ENCODE measurements at places on chromosomes 7 and 10.

- no peak for DNase-seq
Measured at GRCh38 chr10:51832652-51833383, 133.4 kb upstream of the CSTF2T start.

DNA sequence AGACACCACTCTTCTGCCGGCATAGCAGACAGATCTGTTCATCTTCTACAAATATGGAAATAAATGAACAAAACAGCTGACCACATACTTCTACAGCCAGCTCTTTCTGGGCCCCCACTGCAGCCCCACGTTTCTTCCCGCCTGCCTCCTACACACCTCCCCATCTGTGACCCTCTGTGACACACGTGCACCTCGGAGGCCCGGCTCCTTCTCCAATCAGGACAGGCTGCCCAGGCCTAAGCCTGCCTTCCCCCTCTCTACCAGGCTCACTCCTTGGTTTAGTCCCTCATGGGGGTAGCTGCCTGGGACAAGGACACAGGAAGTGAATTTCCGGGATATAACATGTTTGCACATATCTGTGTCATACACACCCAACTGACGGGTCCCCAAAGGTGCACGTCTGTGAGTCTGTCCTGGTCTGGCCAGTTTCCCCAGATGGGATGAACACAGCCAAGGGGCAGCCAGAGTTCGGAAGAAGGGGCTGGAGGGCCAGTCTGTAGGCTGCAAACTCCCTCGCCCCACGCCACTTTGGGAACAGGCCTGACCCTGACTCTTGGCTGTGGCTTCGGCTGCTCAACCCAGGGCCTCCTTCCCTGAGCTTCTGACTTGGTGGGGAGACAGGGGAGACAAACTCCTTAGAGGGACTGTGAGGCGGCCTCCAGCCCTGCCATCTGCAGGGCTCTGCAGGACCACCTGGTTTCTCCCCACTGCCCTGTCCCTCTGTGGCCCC, 30.3 kb downstream of the PITRM1 start:
- no peak for DNase-seq

- DNase-seq = no peak
Measured at GRCh38 chr7:33764752-33765451, 140.4 kb upstream of the BMPER start.

DNA sequence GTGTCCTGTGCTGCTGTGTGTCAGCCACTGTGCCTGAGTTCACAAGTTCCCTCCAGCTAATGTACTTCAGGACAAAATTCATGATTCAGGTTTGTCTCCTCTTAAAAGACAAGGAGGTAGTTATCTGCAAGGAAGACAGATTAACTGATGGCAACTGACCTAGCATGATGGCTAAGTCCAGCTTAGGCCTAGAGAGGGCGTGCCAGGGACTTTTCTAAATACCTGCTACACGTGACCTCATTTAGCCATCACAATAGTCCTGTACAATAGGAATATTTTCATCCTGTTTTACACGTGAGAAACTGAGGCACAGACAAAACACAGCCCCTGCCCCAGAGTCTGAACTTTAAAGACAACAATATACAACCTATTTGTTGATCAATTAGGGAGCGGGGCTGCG, 275.7 kb downstream of the XPNPEP1 start:
- DNase-seq = no peak

DNA sequence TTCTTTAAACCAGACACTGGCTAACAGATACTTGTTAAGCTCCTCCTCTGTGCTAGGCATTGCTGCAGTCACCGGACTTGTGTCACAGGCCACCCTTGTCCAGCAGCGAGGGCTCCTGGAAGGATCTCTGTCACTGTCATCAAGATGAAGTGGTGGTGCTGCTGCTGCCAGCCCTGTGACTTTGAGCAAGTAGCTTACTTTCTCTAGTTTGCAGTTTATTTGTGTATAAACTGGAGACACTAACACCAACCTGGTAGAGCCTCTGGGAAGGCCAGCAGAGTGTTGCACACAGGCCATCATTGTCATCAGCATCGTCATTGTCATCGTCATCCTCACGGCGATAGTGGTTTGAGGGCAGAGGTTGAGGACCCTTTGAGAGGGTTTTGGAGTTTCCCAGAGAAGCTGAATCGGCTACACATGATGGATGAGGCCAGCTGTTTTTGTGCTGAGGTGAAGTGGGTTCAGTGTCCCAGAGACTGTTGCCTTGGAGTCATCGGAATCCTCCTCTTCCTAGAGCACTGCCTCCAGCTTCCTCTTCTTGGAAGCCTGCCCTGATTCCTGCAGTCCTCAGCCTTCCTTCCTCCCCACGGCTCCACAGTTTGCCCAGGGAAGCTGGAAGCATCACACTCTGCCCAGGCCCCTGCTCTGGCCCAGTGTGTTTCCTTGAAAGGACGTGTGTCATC, 128.4 kb downstream of the GRK5 start:
- no peak for DNase-seq

DNA sequence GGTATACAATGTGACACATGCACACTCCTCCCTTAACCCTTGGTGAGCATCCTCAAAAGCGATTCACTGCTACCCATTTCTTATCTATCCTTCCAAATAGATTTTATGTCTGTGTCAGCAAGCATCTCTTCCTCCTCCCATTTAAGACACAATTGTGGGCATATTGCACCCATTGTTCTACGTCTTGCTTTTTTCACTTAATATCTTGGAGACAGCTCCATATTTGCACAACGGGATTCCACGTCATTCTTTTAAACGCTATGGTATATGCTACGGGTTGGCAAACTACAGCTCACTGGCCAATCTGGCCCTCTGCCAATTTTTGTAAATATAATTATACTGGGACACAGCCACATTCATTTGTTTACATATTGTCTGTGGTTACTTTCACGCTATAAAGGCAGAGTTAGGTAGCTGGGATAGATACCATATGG, 88.6 kb downstream of the RNF216 start:
- no peak for DNase-seq

DNA sequence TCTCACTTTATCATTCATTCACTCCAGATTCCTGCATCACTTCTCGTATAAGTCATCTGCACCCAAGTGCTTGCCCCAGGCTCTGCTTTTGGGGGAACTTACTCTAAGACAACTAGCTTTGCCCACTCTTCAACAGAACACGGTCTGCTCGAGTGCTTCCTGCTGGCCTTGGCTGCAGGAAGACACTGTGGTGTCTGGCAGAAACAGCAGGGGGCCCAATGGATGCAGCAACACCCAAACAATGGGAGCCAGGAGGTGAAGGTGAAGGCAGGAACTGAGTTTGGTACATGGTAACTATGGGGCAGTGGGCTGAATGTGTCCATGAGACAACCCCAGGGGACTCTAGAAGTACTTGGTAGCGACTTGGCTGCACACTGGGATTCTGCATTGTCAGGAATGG, 344.0 kb downstream of the REEP3 start:
- no peak for DNase-seq

GRCh38 chr10:31123946-31124345, 92.3 kb upstream of the ZNF438 start:
- no peak for DNase-seq

DNA sequence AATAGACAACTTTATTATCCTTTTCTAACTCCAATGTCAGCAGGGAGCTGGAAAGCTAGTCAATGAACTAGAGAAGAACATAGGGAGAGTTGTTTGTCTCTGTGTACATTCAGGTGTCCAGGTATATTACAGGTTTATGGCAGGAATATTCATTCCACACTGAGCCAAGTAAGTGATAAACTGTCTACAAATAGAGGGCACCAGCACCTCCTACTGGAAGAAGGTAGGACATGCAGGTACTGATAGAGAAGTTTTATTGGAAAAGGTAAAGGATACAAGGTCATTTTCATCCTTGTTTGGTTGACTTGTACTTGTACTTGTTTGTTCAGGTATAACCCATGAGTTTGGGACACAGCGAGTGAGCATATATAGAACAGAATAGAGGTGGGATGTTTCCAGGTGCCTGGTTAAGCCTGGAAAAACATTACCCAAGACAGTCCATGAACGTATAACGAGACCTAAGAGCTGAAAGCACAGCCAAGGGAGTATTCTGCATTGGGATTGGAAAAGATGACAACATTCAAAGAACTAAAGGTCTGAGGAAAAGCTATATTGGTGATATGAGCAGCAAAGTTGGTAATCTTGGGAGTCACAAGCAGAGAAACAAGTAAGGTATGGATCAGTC, 61.4 kb upstream of the PPP1R3C start:
- no peak for DNase-seq

GRCh38 chr10:75852851-75853484, 421.5 kb downstream of the LRMDA start:
- no peak for DNase-seq

DNA sequence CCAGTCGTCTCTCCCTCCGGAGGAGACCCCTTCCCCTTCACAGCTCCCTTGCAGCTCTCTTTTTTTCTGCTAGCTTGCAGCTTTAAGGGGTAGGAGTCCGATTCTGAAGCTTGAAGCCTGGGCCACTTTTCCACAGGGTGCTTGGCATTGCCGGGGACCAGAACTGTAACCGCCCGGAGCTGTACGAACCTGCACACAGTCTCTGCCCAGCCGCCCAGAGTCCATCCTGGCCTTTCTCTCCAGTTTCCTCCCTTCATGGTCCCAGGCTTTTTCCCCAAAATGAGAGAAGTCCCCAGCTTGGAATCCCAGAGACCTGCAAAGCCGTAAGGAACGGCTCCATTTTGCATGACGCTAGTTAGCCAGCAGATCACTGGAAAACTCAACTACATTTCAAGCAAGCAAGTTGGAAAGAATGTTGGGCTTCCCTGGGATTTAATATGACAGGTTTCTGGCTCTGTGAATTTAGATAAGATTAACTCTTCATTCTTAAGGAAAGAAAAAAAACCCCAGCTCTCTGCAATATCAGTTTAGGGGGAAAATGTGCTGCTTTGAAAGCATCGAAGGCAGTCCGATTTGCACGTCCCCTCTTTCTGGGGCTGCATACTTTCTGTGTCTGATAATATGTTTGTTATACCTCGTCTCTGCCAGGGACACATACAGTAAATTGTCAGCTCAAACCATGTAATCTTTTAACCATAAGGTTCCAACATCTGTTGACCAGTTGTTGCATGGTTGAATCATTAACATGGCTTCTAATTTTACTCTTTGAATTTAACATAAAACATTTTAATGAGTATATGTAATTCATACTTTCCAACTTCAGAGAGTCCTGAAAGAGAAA, 190.0 kb upstream of the LYZL2 start:
- no peak for DNase-seq

DNA sequence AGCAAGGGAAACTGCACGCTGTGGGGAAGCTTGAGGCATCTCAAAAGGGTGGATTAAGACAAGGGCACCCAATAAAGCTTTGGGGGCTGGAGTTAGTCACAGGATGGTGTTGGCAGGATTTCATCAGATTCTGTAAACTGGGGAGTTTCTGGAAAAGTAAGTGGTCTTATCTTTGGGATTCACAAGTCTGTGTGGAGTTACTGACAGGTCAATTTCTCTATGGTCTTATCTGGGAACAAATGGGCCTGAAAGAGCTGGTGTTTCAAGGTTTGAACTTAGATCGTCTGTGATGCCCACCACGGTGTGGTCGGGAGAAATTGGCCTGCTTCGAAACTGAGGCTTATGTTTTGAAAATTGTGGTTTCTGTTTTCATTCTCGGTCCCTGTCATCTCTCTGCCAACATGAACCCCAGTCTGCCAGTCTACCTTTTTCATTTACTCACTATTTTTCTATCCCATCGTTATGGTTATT, 23.8 kb upstream of the AOAH start:
- DNase-seq = no peak

GRCh38 chr7:22433710-22434460, 66.1 kb downstream of the STEAP1B start:
- no peak for DNase-seq

- DNase-seq = no peak
Measured at GRCh38 chr10:114649217-114649903, 8.7 kb downstream of the ABLIM1 start.

DNA sequence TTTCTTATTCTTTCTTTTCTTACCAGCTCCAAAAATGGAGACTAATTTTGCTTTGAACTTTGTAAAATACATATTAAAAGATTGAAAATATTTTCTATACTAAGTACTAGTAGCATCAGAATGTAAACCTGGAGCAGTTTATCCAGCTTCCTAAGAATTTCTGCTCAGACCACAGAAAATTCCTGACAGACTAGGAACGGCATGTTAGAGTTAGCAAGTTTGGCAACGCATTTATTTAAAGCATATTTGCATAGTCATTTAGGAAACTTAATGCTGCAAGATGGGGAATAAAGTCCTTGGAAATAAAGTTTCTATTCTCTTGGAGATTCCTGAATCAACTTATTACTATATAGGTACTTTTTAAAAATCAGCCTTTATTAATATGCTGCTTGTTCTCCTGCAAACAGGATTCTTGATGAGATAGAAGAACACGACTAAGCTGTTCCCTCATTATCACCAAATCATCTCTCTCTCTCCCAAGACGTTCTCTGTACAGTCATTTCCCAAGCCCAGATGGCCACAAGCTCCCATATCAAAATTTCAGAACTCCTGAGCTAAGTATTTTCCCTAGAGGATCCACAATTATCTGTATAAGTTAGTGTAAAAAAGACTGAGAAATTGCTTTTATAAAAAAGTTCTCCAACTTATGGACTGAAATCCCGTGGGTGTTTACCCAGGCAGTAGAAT, 305.8 kb upstream of the NEBL start:
- no peak for DNase-seq

DNA sequence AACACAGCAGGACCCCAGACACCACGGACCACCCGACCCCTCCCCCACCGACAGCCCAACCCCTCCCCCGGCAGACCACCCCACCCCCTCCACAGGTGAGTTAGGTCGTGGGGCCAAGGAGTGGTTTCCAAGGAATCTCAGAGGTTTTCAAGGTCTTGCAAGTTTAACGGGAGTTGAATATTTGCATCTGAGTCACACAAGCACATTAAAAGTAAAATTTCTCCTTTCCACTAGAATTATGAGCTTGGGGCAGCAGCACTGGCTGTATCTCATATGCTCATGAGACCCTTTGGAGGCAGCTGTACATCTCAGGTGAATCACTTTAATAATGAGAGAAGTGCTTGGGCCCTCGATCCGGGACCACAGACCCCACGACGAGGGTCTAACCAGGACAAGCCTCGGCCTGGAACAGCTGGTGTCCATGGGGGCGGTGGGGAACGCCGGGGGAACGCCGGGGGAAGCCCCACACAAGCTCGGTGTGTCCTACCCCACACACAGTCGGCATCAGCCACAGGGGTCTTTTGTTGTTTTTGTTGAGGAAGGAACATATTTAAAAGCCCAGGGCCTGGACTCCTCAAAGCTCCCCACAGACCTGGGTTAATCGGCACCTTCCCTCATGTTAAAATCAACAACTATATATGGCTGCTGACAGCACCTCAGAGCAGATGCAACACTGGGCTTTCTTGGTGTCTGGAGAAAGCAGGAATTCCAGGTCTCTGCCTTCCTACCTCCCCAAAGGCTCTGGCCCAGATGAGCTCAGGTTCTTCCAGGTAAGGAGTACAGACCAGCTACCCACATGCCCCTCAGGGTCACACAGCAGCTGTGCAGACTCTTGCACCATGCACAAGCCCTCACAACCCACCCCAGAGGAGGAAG, 130.3 kb downstream of the DIP2C start:
- no peak for DNase-seq

GRCh38 chr7:84236398-84236797, 41.8 kb upstream of the SEMA3A start:
- no peak for DNase-seq

GRCh38 chr10:100076750-100077149, 4.9 kb downstream of the CPN1 start:
- no peak for DNase-seq

GRCh38 chr10:125548878-125549277, 134.1 kb downstream of the TEX36 start:
- no peak for DNase-seq

Data from CD8-positive, alpha-beta T cell (primary cell).